PC-3 (cell line): ENCODE measurements at places on chromosomes 2 and 18. TPM values are rescaled to one million over a fixed set of nuclear protein-coding genes. Genes with fewer than 3 reads are reported as not detected.

DNA sequence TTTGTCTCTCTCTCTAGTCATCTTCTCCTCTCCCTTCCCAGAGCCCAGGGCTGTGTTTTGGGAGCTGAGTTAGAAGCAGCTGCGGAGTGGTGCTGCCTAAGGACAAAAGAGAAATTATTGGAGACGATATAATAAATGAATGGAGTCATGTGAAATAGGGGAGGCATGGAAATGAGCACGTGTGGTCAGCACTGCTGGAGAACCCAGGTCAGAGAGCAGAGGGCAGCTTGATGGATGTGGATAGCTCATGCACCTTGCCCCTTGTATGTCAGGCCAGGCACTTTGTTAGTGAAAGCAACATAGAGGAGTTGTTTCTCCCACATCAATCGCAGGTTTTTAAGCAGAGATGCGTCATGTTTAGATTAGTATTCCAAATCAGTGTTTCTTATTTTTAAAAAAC is 15.7 kb downstream of the TTR start:
- no peaks in the 10 kb centered on the region for H3K4me1 ChIP-seq
- H3K27ac ChIP-seq = no peak overlapping the region
- no peak overlapping the region for H3K4me3 ChIP-seq
- no peak for DNase-seq

DNA sequence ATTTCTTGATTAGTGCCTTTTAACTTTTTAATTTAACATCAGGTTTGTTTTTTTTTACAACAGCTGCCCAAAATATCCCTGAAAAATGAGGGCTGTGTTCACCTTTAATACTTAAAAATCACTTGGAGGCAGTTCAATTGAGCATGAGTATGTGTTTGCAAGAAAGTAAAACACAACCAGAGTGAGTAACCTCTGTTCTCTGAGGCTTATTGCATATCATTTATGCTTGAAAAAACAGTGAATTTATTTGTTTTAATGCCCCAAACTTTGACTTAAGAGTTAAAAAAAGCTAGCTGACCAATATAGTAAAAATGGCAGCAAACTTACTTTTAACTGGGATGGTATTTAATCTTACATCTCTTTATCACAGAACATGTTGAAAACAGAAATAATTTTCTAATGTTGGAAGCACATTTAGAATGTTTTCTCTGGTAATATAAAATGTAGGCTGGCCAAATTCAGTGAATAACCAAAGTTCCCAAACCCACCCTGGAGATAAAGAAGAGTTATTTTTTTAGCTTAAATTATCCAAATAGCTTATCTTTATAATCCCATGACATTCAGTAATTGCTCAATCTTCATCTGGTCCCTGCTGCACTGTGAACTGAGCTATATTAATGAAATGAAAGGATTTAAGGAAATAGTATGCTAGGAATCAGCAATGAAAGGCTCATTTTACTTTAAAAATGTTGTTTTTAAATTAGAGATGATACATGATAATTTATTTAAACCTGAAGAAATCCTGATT is 24.8 kb upstream of the EFEMP1 start:
- peak; percentile 21 for DNase-seq
- H3K4me1 ChIP-seq = peaks cover 20% of the 10 kb centered on the region
- no peaks in the 10 kb centered on the region for H3K36me3 ChIP-seq

- H3K4me1 ChIP-seq = no peaks in the 10 kb centered on the region
- H3K27ac ChIP-seq = no peak overlapping the region
- H3K4me3 ChIP-seq = no peak overlapping the region
- no peaks in the 10 kb centered on the region for H3K27me3 ChIP-seq
- H3K36me3 ChIP-seq = no peaks in the 10 kb centered on the region
These were observed 366.2 kb downstream of the NUP35 start for GRCh38 chr2:183490489-183490888.

- no peak overlapping the region for H3K4me3 ChIP-seq
- H3K36me3 ChIP-seq = no peaks in the 10 kb centered on the region
- peak; percentile 72 for DNase-seq
- H3K4me1 ChIP-seq = peaks cover 41% of the 10 kb centered on the region
- peak overlapping the region; percentile 69 for H3K27ac ChIP-seq
- no peaks in the 10 kb centered on the region for H3K27me3 ChIP-seq
These were observed 82.4 kb downstream of the RBMS1 start for GRCh38 chr2:160411167-160411566.

- no peak overlapping the region for H3K27ac ChIP-seq
- H3K4me3 ChIP-seq = no peak overlapping the region
- no peaks in the 10 kb centered on the region for H3K27me3 ChIP-seq
- no peak for DNase-seq
These were observed 2015.7 kb upstream of the LRRTM1 start for GRCh38 chr2:82320296-82320695.

- no peak overlapping the region for H3K27ac ChIP-seq
- no peaks in the 10 kb centered on the region for H3K36me3 ChIP-seq
- peak; percentile 11 for DNase-seq
- H3K4me3 ChIP-seq = no peak overlapping the region
- no peaks in the 10 kb centered on the region for H3K4me1 ChIP-seq
These were observed 1228.3 kb upstream of the CHAC2 start for GRCh38 chr2:52539026-52539970.

Gene CCBE1
- total RNA-seq = 13.9 and 20.8 TPM in 2 replicates

Gene SP140
- total RNA-seq = 1.7 TPM in 1 of 2 replicates, not detected in the other

Gene TTC39C
- total RNA-seq = 24.7 and 26.3 TPM in 2 replicates

Gene SKA1
- 11.6 and 17.2 TPM in 2 replicates for total RNA-seq

Gene TFPI
- 15.0 and 16.0 TPM in 2 replicates for total RNA-seq

Gene ATP6V1B1
- not detected in 2 replicates for total RNA-seq

DNA sequence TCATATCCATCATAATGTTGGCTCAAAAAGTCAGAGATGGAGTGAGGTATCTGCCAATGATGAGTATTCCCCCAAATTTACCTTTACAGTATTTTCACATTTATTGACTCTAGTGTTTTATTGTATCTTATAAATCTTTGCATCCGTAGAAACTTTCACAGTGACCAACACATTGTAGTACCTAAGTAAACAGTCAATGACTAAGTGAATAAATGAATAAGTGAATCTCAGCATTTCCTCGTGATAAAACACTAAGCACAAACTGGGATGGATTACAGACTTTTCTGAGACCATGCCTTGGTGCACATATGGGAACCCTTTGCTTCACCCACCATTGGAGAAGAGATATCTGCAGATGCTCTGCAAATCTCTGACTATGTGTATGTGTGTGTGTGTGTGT is 429.9 kb downstream of the NR4A2 start:
- H3K27me3 ChIP-seq = no peaks in the 10 kb centered on the region
- H3K4me3 ChIP-seq = no peak overlapping the region
- H3K4me1 ChIP-seq = no peaks in the 10 kb centered on the region

DNA sequence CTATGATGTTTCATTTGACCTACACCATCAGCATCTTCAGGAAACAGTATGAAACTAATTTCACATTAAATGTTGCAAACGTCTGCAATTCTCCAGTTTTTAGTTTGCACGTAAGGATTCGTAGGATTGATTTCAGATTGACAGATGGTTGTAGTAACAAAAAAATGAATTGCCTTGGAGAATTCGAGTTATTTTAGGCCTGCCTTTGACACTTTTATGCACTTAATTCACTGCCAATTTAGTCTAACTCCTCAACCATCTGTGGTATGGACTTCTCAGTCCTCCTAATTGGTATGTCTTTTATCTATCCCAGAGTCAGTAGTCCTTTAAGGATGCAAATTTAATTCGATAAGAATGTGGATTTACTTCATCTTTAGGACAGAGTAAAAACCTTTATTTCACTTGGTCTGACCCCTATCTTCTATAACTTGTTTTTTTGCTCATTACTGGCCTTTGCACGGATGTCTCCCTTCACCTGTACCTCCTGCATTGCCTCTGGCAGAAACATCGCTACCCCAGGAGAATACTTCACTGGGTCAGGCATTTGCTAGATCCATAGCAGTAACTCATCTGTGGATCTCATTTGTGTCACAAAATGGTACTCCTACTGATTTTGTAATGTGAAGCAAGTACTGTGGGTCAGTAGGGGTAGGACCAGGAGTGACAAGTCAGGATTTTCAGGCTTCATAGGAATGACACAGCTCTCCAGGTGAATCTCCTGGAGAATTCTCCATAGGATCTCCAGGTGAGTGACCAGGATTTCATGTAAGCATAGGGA is 3.9 kb downstream of the RPL37A start:
- H3K27me3 ChIP-seq = no peaks in the 10 kb centered on the region
- H3K27ac ChIP-seq = no peak overlapping the region
- H3K36me3 ChIP-seq = peaks cover 63% of the 10 kb centered on the region
- DNase-seq = no peak

GRCh38 chr18:45566025-45566740 is 49.1 kb upstream of the SLC14A2 start:
- no peaks in the 10 kb centered on the region for H3K36me3 ChIP-seq
- H3K4me1 ChIP-seq = no peaks in the 10 kb centered on the region
- no peak overlapping the region for H3K4me3 ChIP-seq
- H3K27ac ChIP-seq = no peak overlapping the region

DNA sequence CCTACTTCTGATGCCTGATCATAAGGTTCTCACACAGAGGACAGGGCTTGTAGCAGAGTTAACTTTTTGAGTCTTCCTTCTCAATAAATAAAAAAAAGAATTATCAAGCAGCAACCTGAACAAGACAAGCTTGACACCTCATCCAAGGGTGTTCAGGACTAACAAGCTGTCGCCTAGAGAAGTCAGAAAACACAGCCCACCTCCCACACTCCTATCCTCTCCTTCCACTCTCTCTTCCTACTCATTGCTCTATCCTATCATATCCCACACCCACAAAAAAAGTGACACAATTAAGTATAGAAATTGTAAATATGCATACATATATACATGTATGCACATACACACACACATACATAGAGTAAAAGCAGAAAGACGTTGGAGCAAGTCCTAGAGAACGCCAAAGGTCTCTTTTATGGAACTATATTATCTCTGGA is 5.4 kb downstream of the NBAS start:
- no peak overlapping the region for H3K27ac ChIP-seq
- H3K4me3 ChIP-seq = no peak overlapping the region
- H3K27me3 ChIP-seq = no peaks in the 10 kb centered on the region
- H3K4me1 ChIP-seq = peaks cover 10% of the 10 kb centered on the region; the same call in 1 of the 2 replicates
- DNase-seq = no peak
- H3K36me3 ChIP-seq = peaks cover 10% of the 10 kb centered on the region; the same call in 1 of the 2 replicates

- no peaks in the 10 kb centered on the region for H3K27me3 ChIP-seq
- H3K4me1 ChIP-seq = no peaks in the 10 kb centered on the region
- no peak overlapping the region for H3K27ac ChIP-seq
- no peak for DNase-seq
- no peaks in the 10 kb centered on the region for H3K36me3 ChIP-seq
- no peak overlapping the region for H3K4me3 ChIP-seq
These were observed 899.7 kb upstream of the VRK2 start for GRCh38 chr2:57146951-57147350.

Gene MOB4
- total RNA-seq = 16.8 and 24.9 TPM in 2 replicates

DNA sequence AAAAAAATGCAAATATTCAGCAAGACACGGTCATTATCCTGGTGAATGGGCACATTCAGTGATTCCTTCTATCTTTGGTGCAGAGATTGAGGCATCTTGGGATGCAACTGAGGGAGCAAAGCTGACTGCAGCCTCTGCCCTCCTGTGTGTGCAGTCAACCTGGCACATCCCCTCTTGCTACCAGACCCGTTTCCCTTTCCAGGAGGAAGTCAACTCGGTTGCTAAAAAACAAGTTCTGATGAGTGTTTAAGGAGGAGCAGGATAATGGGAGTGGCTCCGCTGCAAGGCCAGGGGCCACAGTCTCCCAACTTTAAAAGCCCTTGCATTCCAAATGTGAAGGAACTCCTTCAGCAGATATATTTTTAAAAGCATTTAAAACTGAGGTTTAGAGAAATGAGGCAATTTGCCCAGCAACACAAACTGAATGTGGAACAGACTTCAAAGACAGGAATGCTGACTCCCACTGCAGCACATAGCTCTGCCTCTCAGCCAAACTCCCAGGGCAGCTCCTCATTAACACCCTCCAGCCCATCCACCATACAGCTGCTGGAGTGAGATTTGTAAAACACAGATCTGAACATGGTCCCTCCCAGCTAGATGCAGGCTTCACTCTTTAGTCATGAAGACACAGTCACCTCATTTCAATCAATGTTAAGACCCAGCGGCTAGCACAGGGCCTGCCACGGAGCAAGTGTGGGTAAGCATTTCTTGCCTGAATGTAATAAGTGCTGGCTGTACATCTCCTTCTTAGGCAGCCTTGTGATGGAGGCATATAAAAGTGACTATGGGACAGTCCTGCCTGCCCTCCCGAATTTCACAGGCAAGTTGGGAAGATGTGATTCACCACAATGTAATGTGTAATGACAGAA is 54.3 kb downstream of the VSNL1 start:
- H3K27me3 ChIP-seq = no peaks in the 10 kb centered on the region
- H3K36me3 ChIP-seq = no peaks in the 10 kb centered on the region
- H3K27ac ChIP-seq = no peak overlapping the region
- H3K4me1 ChIP-seq = peaks cover 26% of the 10 kb centered on the region

Gene INPP5D
- total RNA-seq = 0.26 and 1.9 TPM in 2 replicates

Gene ST6GAL2
- 11.4 and 12.6 TPM in 2 replicates for total RNA-seq

GRCh38 chr18:13387855-13388548 is 169.4 kb downstream of the LDLRAD4 start:
- no peak overlapping the region for H3K27ac ChIP-seq
- H3K4me1 ChIP-seq = no peaks in the 10 kb centered on the region
- peaks cover 88% of the 10 kb centered on the region for H3K27me3 ChIP-seq
- DNase-seq = no peak
- H3K4me3 ChIP-seq = no peak overlapping the region

Gene CNTNAP5
- total RNA-seq = not detected in 2 replicates

Gene DSC1
- total RNA-seq = not detected in 2 replicates

Gene SLC9A4
- 0.04 TPM in 1 of 2 replicates, not detected in the other for total RNA-seq

- H3K27me3 ChIP-seq = no peaks in the 10 kb centered on the region
- H3K36me3 ChIP-seq = peaks cover 6% of the 10 kb centered on the region; the same call in 1 of the 2 replicates
These were observed 18.3 kb downstream of the MAIP1 start for GRCh38 chr2:199973703-199974102.

GRCh38 chr18:3402982-3403451 is 47.0 kb upstream of the TGIF1 start:
- no peaks in the 10 kb centered on the region for H3K27me3 ChIP-seq
- H3K27ac ChIP-seq = no peak overlapping the region
- no peaks in the 10 kb centered on the region for H3K36me3 ChIP-seq
- H3K4me1 ChIP-seq = no peaks in the 10 kb centered on the region
- no peak overlapping the region for H3K4me3 ChIP-seq
- no peak for DNase-seq

DNA sequence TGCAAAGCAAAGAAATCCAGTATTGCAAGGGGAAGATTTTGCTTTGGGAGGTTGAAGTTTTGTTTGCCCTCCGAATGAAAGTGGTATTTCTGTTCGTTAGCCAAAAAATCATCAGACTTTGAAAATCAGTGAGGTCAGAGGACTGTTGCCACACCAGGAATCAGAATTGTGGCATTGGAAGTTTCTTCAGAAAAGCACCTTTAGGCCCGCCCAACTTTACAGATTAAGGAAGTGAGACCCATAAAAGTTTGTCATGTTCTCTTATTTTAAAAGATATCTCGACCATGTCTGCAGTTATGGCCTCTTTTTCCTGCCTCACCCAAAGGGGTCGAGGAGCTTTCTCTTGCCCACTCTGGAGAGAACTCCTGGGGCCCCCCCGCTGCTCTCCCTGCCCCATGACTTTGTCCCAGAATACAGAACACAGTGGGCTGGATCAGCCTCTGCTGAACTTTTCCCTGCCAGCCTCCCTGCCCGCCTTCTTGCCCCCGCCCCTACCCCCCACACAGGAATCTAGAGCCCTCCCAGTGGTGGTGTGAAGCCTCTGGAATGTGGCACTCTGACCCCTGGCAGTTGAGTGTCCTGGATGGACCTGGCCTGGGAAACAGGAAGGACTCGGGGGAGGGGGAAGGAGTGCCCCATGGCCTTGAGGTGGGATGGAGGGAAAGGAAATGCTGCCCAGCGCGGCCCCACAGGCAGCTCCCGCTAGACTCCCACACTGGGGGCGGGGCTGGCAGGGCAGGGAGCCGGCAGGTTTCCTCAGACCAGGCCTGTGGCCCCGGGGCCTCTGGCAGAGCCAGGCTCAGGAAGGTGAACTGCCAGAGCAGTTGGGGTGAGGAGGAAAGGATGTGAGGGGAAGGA is 25.3 kb downstream of the CRIM1 start:
- H3K27me3 ChIP-seq = no peaks in the 10 kb centered on the region
- H3K36me3 ChIP-seq = peaks cover 6% of the 10 kb centered on the region; the same call in 1 of the 2 replicates
- no peak overlapping the region for H3K4me3 ChIP-seq
- peaks cover 61% of the 10 kb centered on the region for H3K4me1 ChIP-seq
- peak overlapping the region; percentile 19 for H3K27ac ChIP-seq
